Fibroblast of skin of scalp (primary cell): ENCODE measurements at places on chromosomes 13 and 19.

GRCh38 chr13:99357941-99358340, 50.7 kb upstream of the GPR183 start:
- no peak for DNase-seq

DNA sequence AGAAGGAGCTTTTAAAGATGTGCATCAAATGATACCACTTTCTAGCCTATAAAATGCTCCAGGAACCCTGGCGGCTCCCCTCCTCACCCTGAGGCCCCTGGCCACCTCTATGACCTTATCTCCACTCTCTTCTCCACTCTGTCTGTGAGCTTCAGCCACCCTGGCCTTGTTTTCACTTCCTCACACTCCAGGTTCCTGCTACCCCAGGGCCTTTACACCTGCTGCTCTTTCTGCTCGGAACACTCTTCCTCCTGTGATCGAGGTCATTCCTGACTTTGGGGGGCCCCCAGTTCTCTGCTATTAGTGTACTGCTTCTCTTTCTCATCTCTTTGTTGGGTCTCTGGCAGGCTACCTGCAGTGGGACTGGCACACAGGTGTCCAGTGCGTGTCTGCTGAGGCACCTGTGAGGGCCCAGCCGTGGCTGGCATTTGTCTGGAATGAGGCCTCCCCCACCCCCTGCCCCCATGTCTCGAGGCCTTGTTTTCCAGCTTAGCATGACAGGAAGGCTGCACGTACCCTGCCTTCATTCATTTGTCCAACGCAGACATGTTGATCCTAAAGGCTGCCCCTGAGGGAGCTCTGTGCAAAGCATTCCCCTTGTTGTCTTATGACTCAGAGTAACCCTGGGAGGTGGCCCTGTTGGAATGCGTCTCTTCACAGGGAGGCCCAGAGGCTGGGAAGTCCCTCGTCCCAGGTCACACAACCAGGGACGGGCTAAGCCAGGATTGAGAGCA, 2.3 kb downstream of the DDA1 start:
- peak; percentile 91 for DNase-seq

DNA sequence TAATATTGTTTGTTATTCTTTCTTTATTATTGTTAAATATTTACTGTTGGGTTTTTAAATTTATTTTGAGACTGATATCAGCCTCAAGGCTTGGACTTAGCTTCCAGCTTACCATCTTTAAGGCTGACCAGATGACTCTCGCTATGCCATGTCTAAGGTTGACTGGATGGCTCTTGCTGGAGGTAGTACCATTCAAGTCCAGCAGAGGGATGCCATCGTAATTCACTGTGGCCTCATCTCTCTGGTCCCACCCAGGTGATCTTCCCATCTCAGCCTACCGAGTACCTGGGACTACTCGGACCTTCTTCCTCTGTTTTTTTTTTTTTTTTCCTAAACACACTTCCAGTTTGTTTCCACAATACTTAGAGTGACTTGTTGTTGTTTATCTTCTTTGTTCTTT, 41.7 kb upstream of the ZNF91 start:
- DNase-seq = no peak

DNA sequence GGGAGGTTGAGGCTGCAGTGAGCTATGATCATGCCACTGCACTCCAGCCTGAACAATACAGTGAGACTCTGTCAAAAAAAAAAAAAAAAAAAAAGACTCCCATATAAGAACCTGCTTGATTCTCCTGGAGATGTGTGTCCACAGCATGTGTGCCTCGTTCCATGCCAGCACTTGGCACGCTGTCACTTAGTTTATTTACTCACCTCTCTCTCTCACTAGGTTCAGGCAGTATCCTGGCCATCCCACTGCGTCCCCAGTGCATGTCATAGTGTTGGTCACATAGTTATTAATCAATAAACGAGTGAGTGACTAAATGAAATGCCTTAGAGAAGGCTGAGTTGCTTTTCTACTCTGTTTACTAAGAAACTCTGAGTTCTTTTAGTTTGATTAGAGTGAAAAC, 79.1 kb upstream of the GPR12 start:
- no peak for DNase-seq

- DNase-seq = no peak
Measured at GRCh38 chr13:75612354-75612753, 23.8 kb upstream of the LMO7 start.

DNA sequence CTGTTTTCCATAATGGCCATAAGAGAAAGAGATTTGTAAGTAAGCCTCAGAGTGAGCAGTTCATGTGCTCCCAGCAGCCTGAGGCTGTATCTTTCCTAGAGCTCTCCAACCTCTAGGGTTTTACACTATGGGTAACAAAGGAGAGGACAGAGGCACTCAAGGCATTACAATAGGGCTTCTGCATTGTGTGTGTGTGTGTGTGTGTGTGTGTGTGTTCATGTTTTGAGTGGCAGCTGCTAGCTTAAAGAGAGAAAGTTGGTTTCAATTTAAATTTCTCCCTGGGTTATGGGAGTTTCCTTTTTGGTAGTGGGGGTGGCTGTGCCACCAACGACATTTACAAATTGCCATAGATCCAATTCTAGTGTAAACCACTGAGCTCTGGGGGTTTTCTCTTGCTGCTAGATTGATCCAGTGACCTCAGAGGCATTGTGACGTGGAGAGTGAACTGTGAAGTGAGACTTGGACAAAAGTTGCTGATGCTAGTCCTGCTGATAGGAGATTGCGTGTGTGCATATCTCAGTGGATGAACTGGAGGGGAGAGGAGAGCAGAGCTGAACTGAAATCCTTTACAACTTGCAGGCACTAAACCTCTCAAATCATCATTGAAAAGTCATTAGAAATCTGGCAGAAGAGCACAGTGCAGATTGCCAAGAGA, 67.2 kb upstream of the OLFM4 start:
- no peak for DNase-seq

GRCh38 chr13:50226515-50227155, 211.4 kb downstream of the KCNRG start:
- DNase-seq = peak; percentile 38

GRCh38 chr19:45364696-45365095, 5.7 kb downstream of the ERCC2 start:
- DNase-seq = no peak

DNA sequence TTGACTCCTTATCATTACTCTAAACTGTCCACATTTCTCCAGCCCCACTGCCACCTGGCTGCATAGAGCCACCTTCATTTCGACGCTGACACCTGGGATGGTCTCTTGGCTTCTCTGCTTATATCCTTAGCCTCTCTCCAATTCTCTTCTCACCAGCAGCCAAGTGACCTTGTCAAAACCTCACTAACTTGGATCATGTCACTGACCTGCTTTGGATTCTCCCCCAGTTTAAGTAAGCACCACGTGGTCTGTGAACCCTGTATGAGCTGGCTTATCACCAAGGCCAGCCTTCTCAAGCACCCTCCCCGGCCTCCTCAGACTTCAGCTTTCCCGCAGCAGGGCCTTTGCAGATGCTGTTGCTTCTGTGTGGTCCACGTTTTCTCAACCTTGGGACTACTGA, 12.3 kb upstream of the GGACT start:
- no peak for DNase-seq

GRCh38 chr13:33172911-33173310, 112.6 kb downstream of the STARD13 start:
- no peak for DNase-seq

DNA sequence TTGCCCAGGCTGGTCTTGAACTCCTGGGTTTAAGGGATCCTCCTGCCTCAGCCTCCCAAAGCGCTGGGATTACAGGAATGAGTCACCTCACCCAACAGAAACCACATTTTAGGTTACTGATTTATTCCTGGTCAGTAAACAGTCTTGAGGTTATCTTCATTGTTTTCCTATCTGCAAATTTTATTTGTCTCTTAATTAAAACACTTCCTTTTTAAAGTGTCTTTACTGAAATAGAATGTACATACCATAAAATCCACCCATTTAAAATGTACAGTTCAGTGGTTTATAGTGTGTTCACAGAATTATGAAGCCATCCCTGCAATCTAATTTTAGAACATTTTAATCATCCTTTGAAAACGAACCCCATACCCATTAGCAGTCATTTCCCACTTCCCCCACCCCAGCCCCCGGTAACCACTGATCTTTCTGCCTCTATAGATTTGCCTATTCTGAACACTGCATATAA, 63.0 kb downstream of the MAP4K1 start:
- DNase-seq = no peak

DNA sequence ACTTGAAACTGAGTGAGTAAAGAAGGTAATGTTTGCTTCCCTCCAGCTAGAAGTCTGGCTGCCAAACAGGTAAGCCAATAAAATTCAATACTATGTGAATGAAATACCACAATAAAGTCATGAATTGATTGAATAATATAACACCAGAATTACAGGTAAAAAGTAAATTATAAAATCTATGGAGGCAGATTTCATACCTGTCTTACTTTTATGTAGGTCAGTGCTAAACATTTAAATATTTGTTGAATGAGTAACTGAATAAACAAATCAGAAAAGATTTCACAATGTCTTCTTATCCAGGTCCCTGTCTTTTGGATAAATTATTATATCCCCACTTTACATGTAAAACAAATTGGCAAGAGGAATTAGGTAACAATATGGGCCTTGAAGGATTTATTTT, 62.7 kb downstream of the MICU2 start:
- no peak for DNase-seq

- no peak for DNase-seq
Measured at GRCh38 chr13:112896736-112897602, 72.0 kb upstream of the MCF2L start.

DNA sequence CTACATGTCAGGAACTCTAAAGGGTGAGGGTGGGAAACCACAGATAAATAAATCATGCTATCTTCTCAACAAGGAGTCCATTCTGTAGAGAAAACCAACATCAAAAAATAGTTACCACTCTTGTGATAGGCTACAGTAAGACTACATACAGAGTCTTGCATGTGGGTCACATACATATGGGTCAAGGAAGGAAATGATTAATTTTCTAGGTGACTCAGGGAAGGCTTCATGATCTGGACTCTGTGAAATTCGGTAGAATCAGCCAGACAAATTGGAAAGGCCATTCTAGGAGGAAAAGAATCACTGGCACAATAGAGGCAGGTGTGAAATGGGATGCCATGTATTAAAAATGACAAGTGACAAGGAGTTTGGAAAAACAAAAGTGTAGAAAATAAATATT, 638.9 kb downstream of the LIG4 start:
- DNase-seq = no peak

DNA sequence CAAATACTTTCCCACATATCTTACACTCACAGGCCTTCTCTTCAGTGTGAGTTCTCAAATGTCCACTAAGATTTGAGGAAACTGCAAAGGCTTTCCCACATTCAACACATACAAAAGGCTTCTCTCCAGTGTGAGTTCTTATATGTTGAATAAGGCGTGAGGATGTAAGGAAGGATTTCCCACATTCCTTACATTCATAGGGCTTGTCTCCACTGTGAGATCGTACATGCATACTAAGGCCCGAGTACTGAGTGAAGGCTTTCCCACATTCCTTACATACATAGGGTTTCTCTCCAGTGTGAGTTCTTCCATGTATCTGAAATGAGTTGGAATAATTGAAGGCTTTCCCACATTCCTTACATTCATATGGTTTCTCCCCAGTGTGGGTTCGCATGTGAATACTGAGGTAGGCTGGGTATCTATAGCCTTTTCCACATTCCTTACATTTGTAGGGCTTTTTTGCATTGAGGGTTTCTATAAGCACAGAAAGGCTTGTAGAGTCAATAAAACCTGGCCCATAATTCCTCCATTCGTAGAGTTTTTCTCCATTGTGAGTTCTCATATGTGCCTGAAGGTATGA, 9.6 kb downstream of the ZNF426 start:
- no peak for DNase-seq

GRCh38 chr13:28564030-28564429, 69.1 kb upstream of the FLT1 start:
- DNase-seq = no peak

- DNase-seq = no peak
Measured at GRCh38 chr19:1941146-1942077, at the start of gene CSNK1G2. Gene CSNK1G2 (plus strand): TSS chr19:1941172. CDS start chr19:1969773, 28,601 bp downstream.

- DNase-seq = no peak
Measured at GRCh38 chr19:1214862-1215731, 9.5 kb downstream of the STK11 start.

DNA sequence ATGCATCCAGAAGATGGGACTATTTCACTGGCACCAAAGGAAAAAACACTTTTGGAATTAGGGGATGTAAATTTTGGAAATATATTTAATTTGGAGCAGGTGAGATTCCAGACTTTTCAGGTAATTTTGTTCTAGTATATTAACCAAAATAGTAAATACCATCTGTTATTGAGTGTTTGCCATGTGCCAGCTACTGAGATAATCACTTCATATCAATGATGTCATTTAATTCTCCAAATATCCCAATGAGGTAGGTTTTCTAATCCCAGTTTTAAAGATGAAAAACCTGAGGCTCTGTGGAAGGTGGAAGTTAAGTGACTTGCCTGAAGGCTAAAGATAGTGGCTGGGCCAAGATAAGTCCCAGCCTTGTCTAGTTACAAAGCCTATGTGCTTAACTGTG, 95.2 kb downstream of the TDRD3 start:
- DNase-seq = no peak

DNA sequence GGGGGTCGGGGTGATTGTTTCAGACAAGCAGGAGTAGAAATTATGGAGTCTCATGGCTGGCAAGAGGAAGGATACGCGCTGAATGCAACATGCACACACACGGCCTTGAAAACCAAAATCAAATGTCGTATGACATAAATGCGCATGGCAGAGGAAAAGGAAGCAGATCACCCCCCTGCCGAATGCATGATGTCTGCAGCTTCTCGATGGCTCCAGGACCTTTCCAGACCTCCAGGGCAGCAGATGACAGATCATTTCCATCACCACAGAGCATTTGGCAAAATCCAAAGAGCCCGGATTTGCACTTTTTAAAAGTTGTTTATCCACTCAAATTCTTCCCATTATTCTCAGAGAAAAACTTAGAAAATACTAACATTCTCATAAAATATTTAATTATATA, 211.7 kb downstream of the NHLRC3 start:
- DNase-seq = no peak

DNA sequence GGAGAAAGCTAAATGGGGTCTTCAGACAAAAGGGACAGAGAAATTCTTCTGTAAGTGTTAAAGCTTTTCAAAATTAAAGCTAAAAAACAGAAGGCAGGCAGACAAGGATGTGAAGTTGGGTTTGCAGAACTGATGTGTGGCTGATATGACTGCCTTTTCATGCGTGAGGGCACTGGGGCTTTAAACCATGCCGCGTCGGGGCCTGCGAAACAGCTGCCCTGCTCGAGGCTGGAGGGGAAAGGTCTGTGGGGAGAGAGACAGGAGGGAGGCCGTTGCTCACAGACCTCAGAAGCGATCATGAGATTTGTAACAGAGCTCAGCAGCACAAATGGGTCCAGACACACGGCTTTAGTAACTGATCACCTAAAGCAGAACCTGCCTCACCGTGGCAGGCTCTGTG, 23.5 kb downstream of the CAPS start:
- DNase-seq = no peak

GRCh38 chr13:79336966-79337365, 69.1 kb downstream of the RBM26 start:
- DNase-seq = no peak
